ENCODE measurements at places on chromosomes 7 and 10. TPM values are rescaled to one million over a fixed set of nuclear protein-coding genes. Genes with fewer than 3 reads are reported as not detected.

- no peak for DNase-seq
Measured at GRCh38 chr10:91294134-91294906, 73.9 kb downstream of the PCGF5 start.

Gene PON3
- not detected for total RNA-seq

DNA sequence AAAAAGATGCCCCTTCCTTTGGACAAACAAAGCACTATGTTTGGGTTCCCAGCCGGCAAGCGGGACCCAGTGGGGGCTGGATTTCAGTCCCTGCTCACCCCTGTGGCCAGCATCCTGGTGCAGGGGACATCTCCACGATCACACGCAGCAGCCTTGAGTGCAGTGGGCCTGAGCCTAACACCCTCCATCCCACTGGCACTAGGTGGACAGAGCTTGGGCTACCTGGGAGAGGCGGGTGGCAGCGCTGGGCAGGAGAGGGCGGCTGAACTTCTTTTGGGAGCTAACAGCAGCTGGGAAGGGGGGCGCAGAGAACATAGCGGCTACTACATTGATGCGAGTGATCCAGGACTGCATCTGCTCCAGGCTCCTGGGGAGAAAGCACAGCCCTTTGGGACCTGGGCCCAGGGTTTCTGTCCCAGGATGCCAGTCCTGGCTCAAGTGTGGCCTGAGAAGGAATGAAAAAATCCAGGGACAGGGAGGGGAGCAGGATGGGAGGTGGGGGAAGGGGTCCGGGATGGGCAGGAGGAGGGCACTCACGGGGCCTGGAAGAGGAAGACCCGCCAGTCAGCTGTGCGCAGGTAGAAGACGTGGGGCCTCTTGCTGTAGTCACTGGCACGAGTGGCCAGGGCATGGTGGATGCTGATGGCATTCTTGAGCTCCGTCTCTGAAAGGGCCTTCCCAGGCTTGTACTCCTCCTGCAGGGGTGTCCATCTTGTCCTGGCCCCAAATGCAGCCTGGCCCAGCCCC lies 9.0 kb downstream of the NFKB2 start:
- DNase-seq, result no peak

- no peak for DNase-seq
Measured at GRCh38 chr10:132429281-132430230, 32.6 kb downstream of the PWWP2B start.

DNA sequence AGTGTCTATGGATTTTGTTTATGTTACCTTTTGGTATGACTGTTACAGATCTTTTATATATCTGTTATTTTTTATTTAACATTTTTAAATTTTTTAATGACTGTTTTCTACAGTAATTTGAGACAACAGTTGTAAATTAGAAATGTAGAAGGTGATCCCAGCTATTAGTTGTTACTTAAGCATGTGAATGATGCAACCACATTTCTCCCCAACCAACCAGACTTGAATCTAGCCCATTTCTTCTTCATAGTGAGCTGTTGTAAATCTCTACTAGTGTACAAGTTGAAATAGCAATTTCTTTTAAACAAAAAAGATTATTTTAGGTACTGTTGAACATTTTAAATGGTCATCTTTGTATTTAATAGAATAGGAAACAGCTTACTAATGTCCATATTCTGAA lies 18.0 kb downstream of the TMEM106B start:
- no peak for DNase-seq

Gene PNLIPRP3
- not detected for total RNA-seq

GRCh38 chr7:20778063-20778721 lies 8.5 kb downstream of the SP8 start:
- DNase-seq, result peak; percentile 91

- no peak for DNase-seq
Measured at GRCh38 chr10:77889277-77889903, 37.2 kb downstream of the DLG5 start.

DNA sequence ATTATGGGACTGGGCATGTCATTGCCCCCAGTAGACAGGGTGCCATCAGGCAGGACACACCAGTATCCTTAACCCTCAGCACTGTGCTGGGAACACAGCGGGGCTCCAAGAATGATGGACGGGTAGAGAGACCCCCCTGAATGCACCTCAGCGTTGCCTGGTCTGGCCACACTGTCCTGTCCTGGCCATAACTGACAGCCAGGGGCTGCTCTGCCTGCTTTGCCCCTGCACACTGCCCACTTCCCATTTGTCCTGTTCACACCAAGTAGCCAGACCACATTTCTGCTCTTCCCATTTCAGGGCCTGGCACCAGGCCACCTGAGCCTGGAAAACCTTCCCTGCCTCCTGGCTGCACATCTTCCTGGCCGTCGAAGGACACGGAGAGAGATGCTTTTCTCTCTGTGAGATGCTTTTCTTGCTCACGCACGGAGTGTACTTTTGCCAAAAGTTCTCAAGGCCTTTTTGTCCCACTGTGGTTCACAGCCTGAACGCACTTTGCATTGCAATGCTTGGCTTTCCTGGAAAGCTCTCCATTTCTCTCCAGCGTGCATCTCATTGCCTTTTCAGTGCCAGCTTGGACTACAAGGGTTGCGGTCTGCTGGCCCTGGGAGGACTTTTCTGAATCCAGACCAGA lies 131.0 kb upstream of the EEPD1 start:
- DNase-seq, result no peak

- no peak for DNase-seq
Measured at GRCh38 chr7:45199506-45199905, 41.9 kb downstream of the RAMP3 start.

Gene CEP41
- total RNA-seq, result 12.8 TPM

DNA sequence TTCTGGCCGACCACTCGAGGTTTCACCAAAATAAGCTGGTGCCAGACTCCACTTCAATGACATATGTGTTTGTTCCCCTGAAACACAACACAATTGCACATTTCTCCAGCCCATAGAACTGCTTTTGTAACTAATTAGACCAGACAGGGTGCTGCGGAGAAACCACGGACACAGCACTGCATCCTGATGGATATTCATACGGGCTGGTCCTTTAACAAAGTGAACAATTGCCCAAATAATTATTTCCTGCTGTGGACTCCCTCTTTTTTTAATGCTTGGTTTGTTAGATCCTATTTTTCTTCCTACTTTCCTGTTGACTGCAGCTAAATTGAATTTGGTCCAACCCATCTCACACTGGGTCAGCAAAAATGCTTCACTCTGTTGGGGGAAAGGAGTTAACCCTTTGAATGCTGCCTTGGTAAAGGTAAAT lies 198.6 kb upstream of the BMPER start:
- DNase-seq, result no peak

DNA sequence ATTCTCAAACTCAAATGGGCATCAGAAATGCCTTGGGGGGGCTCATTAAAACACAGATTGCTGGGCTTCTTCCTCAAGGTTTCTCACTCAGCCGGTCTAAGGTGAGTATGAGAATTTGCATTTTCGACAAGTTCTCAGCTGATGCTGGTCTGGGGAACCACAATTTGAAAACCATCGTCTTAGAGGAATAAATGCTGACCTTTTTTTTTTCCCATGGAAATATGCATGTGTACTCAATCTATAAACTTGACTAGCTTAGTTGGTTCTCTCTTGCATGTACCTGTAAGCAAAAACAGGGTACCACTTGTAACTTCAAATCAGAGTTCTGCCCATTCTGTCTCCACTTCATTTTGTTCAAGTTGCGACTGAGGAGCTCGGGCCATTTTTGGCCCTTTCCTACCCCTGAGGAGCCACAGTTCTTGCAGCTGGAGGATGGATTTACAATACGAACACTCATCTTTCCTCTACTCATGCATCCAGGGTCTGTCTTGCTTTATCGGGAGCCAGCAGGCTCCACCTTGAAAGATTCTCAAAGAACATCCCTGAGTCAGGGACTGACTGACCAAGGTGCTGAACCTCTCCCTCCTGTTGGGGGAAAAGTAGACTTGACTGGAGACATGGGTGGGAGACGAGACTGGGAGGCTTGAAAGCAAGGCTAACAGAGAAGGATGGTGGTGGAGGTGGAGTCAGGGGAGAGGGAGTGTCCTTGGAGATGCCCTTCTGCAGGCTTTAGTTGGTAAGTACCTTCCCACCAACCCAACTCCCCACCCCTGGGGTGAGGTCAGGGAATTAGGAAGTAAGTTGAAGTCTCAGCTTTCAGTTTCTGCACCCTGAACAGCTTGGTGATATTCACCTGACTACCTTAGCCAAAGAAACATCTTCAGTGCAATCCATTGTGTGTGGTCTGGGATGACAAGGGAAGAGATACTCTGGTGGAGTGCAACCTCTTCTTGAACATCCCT lies 3.7 kb upstream of the MAPK8 start:
- no peak for DNase-seq

GRCh38 chr7:22812353-22812752 lies 10.3 kb downstream of the TOMM7 start:
- no peak for DNase-seq

- no peak for DNase-seq
Measured at GRCh38 chr7:72503644-72504043, 91.5 kb upstream of the CALN1 start.

DNA sequence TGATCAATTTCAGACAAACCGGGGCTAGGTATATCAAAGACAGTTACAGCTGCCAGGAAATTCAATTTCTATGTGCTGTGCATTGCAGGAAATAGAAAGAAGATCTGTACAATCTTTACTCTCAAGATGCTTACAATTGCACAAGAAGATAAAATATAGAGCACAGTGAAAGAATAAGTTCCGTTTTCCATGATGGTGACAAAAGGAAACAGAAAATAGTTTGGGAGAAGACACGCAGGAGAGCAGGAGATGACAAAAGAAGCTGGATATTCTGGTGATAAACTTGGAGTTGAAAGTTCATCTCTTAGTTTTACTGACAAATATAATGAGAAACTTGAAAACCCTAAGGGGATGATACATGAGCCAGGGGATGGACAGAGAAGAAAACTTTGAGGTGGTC lies 646.0 kb downstream of the PARD3 start:
- no peak for DNase-seq

Gene ASB10
- total RNA-seq, result not detected

Gene ATG9B
- total RNA-seq, result 2.3 TPM

DNA sequence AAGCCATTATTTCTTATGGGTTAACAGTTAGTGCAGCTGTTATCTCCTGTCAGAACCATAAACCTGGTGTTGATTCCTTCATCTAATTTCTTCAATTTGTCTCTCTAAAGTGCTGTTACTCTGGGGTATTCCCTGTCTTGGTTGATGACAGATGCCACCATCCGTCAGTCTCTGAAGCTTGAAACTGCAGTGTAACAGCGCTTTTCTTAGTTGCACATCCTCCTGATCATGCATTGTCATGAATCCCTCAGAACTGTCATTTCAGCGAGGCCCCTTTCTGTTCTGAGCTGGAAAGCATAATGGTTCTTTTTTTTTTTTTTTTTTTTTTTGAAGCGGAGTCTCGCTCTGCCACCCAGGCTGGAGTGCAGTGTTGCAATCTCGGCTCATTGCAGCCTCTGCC lies 193.9 kb downstream of the SDK1 start:
- no peak for DNase-seq

GRCh38 chr10:89122433-89123051 lies 84.6 kb downstream of the CH25H start:
- DNase-seq, result no peak

- no peak for DNase-seq
Measured at GRCh38 chr7:36295090-36295489, 94.6 kb upstream of the ANLN start.

DNA sequence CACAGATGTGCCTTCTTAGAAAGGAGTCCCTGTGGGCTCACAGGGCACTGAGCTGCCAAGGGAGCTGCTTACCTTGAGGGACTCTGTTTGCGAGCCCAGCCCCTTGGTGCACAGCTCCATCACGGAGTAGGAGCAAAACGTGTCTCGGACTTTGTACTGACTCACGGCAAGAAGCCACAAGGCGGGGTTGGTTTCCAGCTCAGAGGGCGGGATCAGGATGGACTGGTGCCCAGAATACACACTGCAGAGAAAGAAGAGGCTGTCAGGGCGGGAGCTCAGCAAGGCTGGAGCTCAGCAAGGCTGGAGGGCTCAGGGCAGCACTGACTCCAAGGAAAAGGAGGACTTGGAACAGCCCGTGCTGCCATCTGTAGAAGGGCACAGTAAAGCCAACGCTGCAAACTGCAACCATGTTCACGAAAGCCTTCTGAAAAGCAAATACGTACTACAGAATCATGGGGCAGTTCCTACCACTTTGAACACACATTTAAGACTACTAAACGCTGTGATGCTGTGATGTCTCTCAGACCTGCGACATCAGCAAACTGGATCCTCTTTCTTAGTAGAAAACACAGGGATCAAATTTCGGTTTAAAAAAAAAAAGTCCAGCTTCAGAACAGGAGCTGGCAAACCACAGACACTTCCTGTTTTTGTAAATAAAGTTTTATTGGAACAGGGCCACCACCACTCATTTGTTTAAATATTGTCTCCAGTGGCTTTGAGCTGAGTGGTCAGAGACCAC lies 194.3 kb downstream of the ZMYND11 start:
- DNase-seq, result no peak

DNA sequence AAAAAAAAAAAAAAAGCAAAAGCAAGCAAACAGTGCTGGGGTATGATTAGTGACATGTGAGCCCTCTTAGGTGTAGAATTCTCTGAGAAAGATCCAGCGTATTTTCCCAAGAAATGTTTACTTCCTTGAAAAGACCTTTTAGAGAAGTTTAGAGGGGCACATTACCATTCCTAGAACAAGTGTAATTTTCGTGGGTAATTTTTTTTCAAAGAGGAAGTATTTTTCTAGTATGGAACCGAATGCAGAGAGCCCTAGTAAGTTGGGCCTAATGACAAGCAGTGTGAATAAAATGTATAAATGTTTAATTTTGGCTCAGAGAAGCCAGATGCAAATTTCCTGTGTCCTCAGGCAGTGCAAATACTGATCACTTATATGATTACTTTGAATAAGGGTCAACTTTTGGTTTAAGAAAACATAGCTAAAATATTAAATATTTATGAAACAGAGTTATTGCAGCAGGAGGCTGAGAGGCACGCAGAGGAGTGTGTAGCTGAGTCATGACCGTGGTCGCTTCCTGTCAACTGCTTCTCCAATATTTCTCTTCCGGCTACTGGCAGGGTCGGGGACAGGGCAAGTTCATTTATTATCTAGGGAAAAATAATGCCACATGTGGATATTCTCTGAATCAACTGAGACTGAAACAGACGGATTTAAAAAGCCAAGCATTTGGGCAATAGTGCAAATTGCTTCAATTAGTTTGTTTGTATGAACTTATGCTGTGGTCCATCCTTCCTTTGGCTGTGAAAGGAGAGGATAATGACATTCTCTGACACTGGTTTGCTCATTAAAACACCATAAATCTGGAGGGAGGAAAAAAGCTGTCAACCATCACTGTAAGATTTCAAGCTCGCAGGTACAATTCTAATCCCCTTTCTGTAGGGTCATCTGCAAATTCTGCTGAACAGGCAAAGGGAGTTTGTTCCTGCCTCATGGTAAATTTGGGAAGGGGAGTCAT lies 495.2 kb downstream of the GLRX3 start:
- no peak for DNase-seq

GRCh38 chr7:106127984-106128780 lies 16.1 kb upstream of the SYPL1 start:
- no peak for DNase-seq

Gene CDK14
- 48.8 TPM for total RNA-seq

GRCh38 chr10:132593389-132593788 lies 55.8 kb downstream of the INPP5A start:
- DNase-seq, result no peak

Gene KMT2E
- total RNA-seq, result 45.0 TPM

- DNase-seq, result no peak
Measured at GRCh38 chr10:79068203-79068561, 584 bp upstream of the ZMIZ1 start.
